ENCODE measurements at places on chromosomes 16 and 17.

DNA sequence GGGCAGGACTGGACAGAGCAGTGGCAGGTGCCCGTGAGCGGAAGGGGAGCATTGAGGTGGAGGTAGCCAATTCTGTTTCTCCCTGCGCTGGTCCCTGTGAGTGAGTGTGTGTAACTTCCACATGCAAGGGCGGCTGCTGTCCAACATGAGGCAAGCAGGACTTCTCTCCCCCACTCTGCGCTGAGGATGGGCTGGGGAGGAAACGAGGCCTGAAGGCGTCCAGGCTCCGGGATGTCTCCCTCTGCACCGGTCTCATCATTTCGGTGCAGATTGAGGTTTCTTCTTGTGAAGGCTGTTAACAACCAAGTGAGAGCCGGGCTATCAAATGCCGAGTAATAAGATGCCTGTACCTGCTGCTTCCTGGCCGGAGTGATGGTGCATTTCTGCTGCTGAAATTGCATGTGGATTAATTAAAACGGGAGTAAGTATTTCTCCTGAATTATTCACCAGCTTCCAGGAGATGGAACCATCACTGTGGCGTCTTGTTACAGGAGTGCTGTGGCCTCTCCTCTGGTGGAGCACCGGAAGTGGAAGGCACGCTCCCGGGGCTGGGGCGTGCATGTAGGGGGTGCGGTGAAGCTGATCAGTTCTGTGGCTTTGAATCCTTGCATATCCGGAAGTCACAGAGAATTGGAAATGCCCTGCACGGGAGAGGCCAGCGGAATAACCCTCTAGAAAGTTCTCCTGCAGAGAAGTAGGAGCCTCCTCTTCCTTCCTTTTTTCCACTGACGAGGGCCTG lies 41.7 kb upstream of the MGAT5B start:
- no peak for DNase-seq

DNA sequence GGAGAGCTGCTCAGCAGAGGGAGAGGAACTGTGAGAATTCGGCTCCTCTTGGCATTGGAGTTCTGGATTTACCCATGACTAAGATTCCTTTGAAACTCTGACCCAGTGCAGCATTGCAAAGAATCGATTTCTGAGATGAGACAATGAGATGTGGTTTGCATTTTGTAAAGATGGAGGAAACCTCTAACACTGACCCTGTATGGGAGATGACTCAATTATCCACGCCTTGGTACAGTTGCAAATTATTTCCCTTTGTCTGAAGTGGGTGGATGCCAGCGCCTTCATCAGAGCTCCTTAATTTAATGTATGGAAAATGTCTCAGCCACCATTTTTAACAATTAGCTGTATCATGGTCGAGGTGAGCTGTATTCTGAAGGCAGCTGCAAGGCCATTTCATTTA lies 53.4 kb downstream of the NUP93 start:
- no peak for DNase-seq

DNA sequence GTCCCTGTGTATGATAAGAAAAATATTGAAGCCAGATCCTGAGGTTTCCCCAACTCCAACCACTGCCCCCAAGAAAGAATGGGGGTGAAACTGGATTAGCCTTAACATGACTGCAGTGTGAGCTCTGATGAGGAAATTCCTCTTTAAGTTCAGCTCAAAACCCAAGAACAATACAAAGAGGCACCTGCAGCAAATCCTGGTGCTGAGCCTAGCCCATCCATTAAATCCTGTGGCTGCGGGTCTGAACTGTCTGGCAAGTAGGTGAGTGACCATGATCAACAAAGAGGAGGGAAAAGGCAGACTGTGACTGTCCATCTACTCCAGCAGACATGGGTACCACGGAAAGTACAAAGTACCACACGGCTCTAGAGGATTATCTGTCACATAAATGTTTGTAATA lies 64.2 kb downstream of the CREBBP start:
- DNase-seq: no peak

GRCh38 chr16:88773812-88774291 lies 11.2 kb downstream of the PIEZO1 start:
- no peak for DNase-seq

DNA sequence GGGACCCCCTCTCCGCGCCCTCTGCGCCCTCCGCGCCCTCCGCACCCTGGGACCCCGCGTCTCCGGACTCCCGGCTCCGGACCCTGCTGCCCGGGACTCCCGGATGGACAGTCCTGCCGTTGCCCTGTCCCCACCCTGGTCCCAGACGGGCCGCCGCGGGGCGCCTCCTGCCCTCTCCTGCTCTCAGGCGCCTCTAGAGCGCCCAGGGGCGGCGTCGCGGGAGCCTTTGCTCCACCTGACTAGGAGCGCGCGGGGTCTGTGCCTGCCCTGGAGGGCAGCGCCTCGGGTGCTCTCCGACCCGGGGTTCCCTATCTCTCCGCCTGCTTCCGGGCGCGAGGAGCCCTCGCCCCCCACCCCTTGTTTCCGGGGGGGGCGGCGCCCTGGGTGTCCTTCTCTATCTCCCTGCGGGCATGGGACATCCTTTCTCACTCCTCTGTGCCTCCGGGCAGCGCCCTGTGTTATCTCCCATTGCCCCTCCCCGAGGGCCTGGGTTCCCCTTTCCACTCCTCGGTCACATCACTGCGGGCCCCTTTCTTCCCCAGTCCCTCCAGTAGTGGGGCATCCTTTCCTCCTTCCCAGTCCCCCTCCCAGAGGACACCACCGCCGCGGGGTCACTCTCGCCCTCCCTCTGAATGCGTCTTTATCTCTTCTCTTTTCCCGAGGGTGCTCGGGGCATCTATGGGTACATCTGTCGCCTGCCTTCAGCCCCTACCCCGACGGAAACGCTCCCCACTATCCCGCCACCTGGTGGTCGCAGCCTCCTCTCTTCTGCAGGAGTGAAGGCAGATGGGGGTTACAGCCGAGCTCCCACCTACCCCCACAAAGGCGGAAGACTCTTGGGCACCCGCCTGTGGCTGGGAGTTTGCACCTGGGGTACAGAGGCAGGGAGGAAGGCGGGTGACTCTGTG lies 875 bp downstream of the PRKCB start:
- no peak for DNase-seq

DNA sequence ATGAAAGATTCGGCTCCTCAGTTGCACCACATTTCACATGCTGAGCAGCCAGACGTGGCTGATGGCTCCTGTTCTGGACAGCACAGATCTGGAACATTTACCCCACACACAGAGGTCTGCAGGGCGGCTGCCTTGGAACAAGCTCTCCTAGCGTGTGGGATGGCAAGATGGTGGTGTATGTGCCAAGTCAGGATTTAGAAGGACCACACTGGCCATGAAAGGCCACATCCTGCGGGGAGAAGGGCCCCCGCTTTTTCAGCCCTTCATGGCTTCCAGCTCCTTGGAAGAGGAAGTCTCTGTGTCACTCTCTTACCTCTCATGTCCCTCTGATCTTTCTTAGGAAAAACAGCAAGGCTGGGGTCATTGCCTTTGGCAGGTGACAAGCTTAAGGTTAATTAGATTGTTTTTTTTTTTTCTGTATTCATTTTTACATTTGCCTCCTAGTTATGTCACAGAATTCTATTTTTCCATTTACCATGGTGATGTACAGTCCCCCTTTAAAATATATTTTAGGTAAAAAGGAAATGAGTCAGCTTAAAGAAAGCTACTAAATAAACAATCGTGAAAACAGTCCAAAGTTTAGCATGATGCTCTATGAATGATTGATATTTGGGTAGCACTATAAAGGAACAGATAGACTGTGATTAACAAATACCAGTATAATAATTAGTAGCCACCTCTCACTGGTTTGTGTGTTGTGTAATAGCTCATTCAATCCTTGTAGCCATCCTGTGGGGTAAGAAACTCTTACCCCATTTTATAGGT lies 396.6 kb downstream of the CPPED1 start:
- DNase-seq: no peak

- no peak for DNase-seq
Observed at GRCh38 chr16:35862242-35862641, 2402.8 kb downstream of the TP53TG3F start.

GRCh38 chr17:2925011-2925410 lies 128.8 kb downstream of the RAP1GAP2 start:
- DNase-seq: no peak

DNA sequence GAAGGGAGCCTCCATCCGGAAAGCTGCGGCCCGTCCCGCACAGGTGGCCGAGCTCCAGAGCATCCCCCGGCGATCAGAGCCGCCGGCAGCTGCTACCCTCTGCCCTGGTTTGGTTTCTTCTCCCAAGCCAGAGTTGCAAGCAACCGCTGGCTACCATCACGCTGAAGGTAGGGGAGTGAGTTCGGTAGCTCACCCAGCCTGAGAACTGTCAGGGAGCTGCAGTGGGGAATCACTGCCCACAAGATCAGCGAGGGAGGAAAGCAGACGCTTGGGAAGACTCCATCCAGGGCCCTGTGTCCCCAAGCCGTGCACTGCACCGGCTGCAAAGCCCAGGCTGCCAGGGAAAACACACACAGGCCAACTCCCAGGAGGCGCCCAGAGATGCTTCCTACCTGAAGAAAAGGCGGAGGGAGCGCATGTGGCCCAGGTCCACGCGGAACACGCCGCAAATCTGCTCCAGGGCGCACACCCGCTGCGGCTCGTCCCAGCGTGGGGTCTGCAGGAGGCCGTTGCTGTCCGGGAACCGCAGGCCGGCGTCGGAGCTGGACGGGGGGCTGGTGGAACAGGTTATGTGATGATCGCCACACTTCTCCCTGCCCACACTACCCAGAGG lies 83.3 kb downstream of the TBC1D16 start:
- DNase-seq: peak; percentile 36

- DNase-seq: no peak
Observed at GRCh38 chr17:4365628-4366326, 698 bp downstream of the UBE2G1 start.

DNA sequence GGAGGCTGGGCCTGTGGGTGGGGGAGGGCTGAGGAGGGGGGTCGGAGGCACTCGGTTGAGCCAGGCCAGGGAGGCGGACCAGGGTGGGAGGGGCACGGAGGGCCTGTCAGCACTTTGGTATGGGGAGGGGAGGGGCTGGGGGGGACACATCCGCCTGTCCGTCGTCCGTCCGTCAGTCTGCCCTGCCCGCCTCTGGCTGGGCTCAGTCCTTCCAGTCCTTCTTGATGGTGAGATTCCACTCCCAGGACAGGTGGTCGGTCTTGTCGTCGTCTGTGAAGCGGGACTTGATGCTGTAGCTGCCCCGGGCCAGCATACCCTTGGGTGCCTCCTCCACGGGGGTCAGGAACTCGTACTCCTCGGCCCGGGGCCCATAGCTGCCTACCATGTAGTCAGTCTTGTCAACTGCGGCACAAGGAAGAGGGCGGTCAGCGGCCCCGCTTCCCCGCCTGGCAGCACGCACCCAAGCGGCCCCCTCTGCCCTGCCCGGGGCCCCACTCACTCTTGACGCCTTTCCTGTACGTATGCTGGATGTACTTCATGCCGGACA lies 2.4 kb downstream of the ARHGDIA start:
- DNase-seq: no peak

GRCh38 chr17:50556803-50557202 lies 3.7 kb upstream of the CACNA1G start:
- no peak for DNase-seq

DNA sequence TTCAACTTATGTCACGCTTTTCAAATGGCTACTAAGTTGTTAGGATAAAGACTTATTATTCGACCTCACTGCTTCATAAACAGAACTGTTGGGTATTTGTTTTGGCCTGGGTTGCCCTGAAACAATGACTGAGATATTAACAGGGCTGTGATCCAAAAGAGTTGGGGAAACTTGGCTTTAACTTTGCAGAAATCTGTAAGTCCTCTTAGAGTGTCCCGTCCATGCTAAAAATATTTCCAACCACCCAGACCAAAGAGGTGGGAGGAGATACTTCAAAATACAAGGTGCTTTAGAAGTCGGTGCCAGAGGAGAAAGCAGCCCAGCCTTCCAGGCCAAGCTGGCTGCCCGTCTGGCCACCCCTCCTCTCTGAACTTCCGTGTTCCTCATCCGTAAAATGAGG lies 16.1 kb upstream of the SPATA32 start:
- DNase-seq: no peak

- DNase-seq: no peak
Observed at GRCh38 chr16:66841366-66841765, 2.8 kb upstream of the CA7 start.

DNA sequence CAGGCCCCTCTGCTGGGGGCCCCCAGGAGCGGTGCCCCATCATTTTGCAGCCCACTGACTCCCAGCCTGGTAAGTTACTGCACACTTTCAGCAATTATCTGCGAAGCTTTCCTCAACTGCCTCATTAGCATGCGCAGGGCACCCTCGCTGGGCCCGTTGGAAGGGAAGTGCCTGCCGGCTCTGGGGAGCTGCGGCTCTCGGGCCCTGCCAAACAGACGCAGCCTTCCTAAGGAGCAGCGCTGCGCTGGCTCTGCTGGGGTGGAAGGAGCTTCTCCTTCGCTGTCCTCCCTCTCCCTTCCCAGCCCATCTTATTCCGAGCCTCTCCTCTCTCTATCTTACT lies 71.0 kb downstream of the RBBP6 start:
- DNase-seq: peak; percentile 19

DNA sequence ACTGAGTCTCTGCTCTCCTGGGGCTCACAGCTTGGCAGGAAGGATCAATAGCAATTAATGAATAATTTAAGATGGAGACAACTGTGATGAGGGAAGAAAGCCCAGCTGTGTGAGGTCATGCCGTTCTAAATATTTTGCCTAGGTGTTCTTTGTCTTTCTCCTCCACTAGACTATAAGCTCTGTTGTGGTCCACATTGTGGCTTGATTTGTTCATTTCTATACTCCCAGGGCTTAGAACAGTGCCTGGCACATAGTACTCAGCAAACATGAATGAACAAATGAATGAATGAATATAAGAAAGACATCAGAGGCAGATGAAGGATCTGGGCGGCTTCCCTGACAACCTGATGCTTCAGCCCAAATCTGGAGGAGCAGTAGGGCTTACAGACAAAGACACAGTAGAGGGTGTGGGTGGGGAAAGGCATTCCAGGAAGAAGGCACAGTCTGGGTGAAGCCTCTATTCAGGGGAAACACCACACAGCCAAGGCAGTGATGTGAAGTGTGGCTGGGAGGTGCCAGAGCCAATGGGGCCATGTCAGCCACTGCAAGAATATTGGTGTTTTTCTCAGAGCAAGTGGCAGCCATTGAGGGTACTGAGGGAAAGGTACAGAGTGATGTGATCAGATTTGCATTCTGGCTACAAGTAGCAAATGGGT lies 8.3 kb downstream of the CDH13 start:
- DNase-seq: no peak

GRCh38 chr17:28954886-28955285 lies 3.6 kb upstream of the PHF12 start:
- DNase-seq: no peak

- peak; percentile 47 for DNase-seq
Observed at GRCh38 chr17:2940352-2940751, 123.1 kb downstream of the OR1D5 start.

DNA sequence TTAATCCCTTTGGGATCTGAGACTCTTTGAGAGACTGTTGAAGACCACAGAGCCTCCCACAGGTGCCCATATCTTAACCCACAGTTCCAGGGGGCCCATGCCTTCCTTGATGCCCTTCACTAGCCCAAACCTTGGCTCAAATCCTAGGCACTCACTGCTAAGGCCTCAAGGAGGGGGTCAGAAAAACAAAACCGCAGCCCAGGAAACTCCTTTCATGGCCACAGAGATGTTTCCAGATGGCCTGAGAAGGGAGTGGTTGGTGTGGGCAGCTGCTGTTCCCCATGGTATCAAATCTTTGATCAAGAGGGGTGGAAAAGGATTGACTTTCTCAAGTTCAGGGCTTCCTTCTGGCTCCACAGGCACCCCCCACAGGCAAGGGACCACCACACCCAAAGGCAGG lies 44.7 kb downstream of the CDH1 start:
- DNase-seq: no peak

Data from dorsolateral prefrontal cortex (tissue), 122 donors.